Naive thymus-derived CD4-positive, alpha-beta T cell (primary cell): ENCODE measurements at places on chromosomes 6 and 20. TPM values are rescaled to one million over a fixed set of nuclear protein-coding genes. Genes with fewer than 3 reads are reported as not detected.
A peak's percentile ranks its signal among the peaks of the same experiment; 100 is the strongest.

Gene RWDD2A
- total RNA-seq: 1.5 and 2.0 TPM in 2 replicates

Gene OR2B6
- not detected for total RNA-seq

DNA sequence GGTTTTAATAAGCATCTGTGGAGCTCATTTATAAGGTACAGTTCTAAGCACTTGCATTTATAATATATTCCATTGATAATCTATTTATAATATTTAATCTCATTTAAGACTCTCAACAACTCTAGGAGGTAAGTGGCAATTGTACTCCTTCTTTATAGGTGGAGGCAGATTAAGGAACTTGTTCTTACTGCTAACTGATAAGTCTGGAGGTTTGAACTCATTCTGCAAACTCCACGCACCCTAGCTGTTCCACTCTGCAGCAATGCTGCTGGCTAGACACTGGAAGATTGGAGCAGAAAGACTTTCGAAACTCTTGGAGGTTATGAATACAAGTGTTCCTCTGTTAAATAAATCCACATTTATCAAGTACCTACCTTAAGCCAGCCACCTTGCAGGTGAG lies 793 bp upstream of the HDAC2 start:
- no peak overlapping the region for H3K4me3 ChIP-seq
- peak overlapping the region; percentile 92 for H3K27ac ChIP-seq
- no peaks in the 10 kb centered on the region for H3K36me3 ChIP-seq

GRCh38 chr6:23524548-23524947 lies 601.5 kb upstream of the NRSN1 start:
- DNase-seq: no peak
- H3K36me3 ChIP-seq: no peaks in the 10 kb centered on the region
- no peaks in the 10 kb centered on the region for H3K27me3 ChIP-seq
- no peak overlapping the region for H3K4me3 ChIP-seq
- no peaks in the 10 kb centered on the region for H3K4me1 ChIP-seq
- H3K27ac ChIP-seq: no peak overlapping the region

DNA sequence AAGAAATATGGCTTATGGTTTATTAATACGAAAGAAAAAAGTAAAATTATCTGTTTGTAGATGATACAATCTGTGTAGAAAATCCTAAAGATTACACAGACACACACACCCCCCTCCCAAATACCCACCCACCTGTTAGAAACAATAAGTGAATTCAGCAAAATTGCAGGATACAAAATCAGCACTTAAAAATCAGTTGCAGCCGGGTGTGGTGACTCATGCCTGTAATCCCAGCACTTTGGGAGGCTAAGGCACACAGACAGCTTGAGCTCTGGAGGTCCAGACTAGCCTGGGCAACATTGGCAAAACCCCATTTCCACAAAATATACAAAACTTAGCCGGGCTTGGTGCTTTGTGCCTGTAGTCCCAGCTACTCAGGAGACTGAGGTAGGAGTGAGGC lies 42.3 kb downstream of the NINL start:
- no peaks in the 10 kb centered on the region for H3K36me3 ChIP-seq
- H3K27me3 ChIP-seq: no peaks in the 10 kb centered on the region
- H3K27ac ChIP-seq: no peak overlapping the region
- H3K4me1 ChIP-seq: no peaks in the 10 kb centered on the region
- DNase-seq: no peak
- no peak overlapping the region for H3K4me3 ChIP-seq

- H3K4me1 ChIP-seq: no peaks in the 10 kb centered on the region
- no peak overlapping the region for H3K4me3 ChIP-seq
- H3K27ac ChIP-seq: no peak overlapping the region
- DNase-seq: no peak
Observed at GRCh38 chr6:132481189-132481588, 31.7 kb downstream of the STX7 start.

- no peaks in the 10 kb centered on the region for H3K4me1 ChIP-seq
- no peak overlapping the region for H3K4me3 ChIP-seq
- H3K27me3 ChIP-seq: no peaks in the 10 kb centered on the region
- no peak overlapping the region for H3K27ac ChIP-seq
- no peaks in the 10 kb centered on the region for H3K36me3 ChIP-seq
- no peak for DNase-seq
Observed at GRCh38 chr6:144820270-144820669, 535.1 kb downstream of the UTRN start.

GRCh38 chr20:58073945-58074856 lies 154.3 kb downstream of the ANKRD60 start:
- H3K36me3 ChIP-seq: no peaks in the 10 kb centered on the region
- H3K27me3 ChIP-seq: no peaks in the 10 kb centered on the region
- H3K27ac ChIP-seq: no peak overlapping the region
- DNase-seq: no peak

DNA sequence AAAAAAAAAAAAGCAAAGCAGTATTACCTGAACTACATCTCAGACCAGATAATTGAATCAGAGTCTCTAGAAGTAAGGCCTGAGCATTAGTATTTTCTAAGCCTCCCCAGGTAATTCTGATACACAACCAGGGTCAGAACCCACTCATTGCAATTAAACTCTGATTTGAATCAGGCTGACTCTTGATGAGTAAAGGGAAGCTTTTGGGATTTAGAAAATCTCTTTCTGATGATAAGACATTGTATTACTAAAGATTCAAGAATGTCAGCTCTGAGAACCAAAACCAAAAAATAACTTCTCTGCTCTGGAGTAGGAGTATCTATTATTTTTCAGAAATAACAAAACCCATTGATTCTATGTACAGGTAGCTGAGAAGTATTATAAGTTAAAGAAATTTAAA lies 100.1 kb upstream of the COL21A1 start:
- H3K4me1 ChIP-seq: no peaks in the 10 kb centered on the region
- no peak overlapping the region for H3K27ac ChIP-seq
- H3K4me3 ChIP-seq: no peak overlapping the region

- no peak overlapping the region for H3K27ac ChIP-seq
- no peaks in the 10 kb centered on the region for H3K36me3 ChIP-seq
- no peak overlapping the region for H3K4me3 ChIP-seq
- H3K27me3 ChIP-seq: no peaks in the 10 kb centered on the region
Observed at GRCh38 chr20:4937407-4938319, 63.6 kb downstream of the SLC23A2 start.

DNA sequence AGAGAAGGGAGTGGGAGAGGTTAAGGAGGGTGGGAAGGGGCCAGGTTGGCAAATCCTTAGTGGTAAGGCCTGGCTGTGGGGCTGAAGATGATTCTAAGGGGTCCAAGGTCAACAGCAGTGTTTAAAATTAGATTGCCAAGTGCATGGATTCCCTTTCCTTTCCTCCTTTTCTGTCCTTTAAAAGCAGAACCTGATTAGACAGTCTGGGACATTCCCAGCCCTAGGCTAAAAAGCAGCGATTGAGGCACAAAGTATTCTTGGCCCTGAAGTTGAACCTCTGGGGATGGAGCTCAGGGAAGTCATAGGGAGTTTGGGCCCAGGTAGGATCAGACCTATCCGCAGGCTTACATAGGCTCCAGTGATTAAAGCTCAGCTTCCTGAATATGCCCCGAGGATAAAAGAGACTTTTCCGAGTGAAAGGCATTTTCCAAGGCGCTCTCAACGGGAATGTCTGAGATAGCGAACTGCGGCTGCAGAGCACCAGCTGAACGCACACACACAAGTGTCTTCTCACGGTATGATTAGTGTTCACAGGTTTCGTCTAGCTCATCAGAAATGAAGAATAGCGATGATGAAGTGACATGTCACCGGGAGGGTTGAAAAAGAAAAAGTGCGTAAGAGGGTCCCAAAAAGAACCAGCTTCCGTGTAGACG lies 787 bp upstream of the CARMIL1 start:
- no peaks in the 10 kb centered on the region for H3K36me3 ChIP-seq
- peaks cover 15% of the 10 kb centered on the region for H3K4me1 ChIP-seq
- no peak for DNase-seq
- peak overlapping the region; percentile 64 for H3K4me3 ChIP-seq
- peak overlapping the region; percentile 77 for H3K27ac ChIP-seq
- no peaks in the 10 kb centered on the region for H3K27me3 ChIP-seq
